Neural progenitor cell (in vitro differentiated cells): ENCODE measurements at places on chromosomes 3 and 15.

- no peaks in the 10 kb centered on the region for H3K4me1 ChIP-seq
- H3K36me3 ChIP-seq: no peaks in the 10 kb centered on the region
- no peak for DNase-seq
- H3K27ac ChIP-seq: no peak overlapping the region
Observed at GRCh38 chr15:58562135-58562534, 130.3 kb downstream of the LIPC start.

GRCh38 chr3:77718311-77718710, 678.4 kb downstream of the ROBO2 start:
- no peaks in the 10 kb centered on the region for H3K4me1 ChIP-seq
- no peaks in the 10 kb centered on the region for H3K36me3 ChIP-seq
- H3K27me3 ChIP-seq: no peaks in the 10 kb centered on the region
- no peak overlapping the region for H3K27ac ChIP-seq
- no peak overlapping the region for H3K4me3 ChIP-seq
- no peak for DNase-seq

DNA sequence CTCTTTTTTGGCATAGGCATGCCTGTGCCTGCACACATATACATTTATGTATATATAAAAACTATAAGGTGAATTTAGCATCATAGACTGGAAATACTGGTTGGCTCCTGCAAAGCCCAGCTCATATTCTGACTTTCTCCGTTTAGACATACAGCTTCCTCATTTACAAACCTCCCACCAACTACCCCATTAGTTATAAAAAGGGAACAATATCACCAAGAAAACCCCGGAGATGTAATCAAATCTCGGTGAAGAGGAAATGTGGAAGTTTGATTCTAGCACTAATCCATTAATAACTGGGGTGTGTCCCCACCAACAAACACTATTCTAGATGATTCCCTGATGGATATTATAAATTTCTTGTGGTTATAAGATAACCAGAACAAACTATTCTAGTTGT, 517.7 kb upstream of the TBL1XR1 start:
- no peaks in the 10 kb centered on the region for H3K36me3 ChIP-seq
- H3K27ac ChIP-seq: no peak overlapping the region
- no peaks in the 10 kb centered on the region for H3K27me3 ChIP-seq
- H3K4me3 ChIP-seq: no peak overlapping the region
- DNase-seq: no peak

DNA sequence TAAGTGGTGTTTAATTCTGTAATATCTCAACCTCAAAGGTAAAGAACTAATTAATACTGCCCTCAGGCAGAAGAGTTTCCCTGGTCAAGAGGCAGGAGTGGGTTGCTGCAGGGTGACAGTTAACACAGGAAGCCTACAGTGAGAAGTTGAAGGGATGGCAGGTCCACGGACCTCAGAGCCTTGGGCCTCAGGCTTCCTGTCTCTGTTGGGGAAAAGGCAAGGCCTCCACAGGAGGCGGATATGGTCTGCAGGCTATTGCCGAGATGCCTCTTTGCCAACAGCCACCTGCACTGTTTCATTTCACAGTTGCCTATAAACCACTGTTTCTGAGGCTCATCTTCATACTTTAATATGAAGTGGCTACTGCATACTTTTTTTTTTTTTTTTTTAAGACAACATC, 33.3 kb upstream of the RPN1 start:
- no peaks in the 10 kb centered on the region for H3K36me3 ChIP-seq
- no peaks in the 10 kb centered on the region for H3K27me3 ChIP-seq
- DNase-seq: no peak

DNA sequence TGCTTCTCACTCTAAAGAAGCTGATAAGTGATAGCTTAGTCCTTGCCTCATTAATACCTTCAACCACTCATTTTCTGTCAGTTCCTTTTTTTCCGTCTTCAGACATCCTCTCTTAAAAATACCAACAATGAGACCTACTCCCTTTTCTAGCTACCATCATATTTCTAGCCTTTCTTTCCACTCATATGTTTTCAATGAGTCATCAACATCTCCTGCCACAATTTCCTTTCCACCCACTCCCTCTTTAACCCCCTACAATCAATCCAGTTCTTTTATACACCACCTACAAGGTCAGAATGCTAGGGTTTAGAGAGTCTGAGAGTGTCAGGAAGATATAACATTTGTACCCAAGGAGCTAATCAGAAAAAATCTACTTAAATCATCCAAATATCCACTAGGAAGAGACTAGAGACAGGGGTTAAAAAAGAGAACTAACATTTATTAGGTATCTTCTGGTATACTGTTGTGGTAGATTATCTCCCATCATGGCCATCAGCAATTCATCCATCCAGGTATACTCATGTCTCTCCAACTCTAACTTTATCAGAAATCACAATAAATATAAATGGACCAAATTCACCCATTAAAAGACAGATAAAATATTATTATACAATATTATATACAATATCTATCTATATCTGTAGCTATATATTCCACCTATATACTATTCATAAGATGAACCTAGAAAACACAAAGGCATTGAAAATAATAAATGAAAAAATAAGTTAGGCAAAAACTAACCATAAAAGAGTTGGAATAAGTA, 42.5 kb downstream of the MYLK start:
- H3K27ac ChIP-seq: no peak overlapping the region
- no peak for DNase-seq
- H3K27me3 ChIP-seq: no peaks in the 10 kb centered on the region
- peaks cover 44% of the 10 kb centered on the region for H3K36me3 ChIP-seq
- peaks cover 30% of the 10 kb centered on the region for H3K4me1 ChIP-seq
- H3K4me3 ChIP-seq: no peak overlapping the region

GRCh38 chr3:184156522-184156955, 1.4 kb downstream of the DVL3 start:
- peaks cover 19% of the 10 kb centered on the region for H3K4me1 ChIP-seq
- H3K27ac ChIP-seq: peak overlapping the region; percentile 92
